Stimulated activated CD4-positive, alpha-beta T cell treated with anti-CD3 and anti-CD28 coated beads, Interleukin-1b, Interleukin-23, amount 100 ng/mL, for 1 hour (primary cell): ENCODE measurements at places on chromosomes 1 and 21.

DNA sequence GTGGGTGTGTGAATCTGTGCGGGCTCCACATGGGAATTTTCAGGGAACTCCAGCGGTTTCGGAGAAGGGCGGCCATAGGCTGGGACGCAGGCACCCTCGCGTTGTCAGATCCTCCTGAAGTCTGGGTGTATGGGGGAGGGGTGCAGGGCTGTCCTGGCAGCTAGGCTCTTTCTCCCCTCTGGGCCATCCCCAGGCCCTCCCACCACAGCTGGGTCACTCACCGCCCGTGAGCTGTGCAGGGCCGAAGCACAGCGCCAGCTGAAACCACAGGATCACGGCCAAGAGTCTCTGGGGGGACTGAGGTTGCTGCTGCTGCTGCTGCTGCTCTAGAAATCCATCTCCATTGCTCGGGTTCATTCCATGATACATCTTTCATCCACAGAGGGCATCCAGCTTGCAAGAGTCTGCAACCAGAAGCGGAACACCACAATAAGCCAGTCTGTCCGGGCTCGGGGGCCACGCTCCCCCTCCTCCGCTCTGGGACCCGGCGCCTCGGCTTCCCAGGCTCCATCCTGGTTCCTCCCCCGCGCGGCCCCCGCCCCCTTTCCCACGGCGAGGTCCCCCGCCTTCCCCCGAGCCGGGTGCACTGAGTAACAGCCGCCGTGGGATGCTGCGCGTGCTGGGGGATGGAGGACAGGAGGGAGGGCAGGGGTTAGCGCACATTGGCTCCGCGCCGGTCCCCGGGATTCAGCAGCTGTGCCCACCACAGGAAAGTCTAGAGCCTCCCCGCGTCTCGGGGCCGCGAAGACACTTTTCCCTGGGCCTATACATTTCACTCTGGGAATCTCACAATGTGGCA is 720 bp downstream of the SUSD4 start:
- no peak for DNase-seq

DNA sequence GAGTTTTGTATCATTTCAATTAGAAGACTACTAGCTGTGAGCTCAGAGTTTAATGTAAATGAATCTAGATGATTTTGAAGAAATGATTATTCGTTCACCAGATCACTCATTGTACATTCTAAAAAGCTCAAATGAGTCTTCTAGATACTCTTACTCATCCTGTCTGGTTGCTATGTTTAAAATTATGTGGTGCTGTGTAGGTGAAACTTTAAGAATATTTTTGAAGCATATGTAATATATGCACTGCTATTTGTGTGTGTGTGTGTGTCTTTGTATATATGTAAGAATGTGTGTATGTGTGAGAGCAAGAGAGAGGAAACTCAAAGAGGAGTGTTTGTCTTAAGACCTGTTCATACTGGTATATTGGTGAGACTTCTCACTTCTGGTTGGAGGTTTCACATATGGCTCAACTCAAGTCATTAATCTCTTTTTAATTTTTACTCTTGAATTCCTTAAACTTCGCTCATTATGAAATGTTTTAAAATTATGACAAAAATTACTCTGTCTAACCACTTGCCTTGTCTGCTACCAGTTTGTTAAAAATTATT is 8.6 kb upstream of the C1orf105 start:
- no peak for DNase-seq

- no peak for DNase-seq
Measured at GRCh38 chr1:234499943-234500245, 20.9 kb upstream of the TARBP1 start.

GRCh38 chr1:206521127-206521526 is 13.8 kb downstream of the RASSF5 start:
- DNase-seq: no peak

DNA sequence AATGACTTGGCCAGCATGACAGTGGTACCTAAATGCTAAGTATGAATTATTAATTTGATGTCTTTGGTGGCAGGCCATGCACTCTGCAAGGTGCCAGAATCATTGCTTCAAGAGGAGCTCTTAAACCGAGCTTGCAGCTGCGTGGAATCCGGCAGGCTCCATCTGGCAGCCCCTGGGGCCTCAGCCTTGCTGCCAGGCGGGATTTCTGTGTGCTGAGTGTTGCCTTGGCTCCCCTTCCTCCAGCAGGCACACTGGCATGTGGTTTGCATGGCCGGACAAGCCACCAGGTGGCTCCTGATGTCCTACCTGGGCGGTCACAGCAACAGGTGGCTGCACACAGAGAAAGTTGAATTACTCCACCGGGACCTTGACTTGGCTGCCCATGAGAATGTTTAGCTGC is 155.4 kb downstream of the URB2 start:
- DNase-seq: no peak

- DNase-seq: no peak
Measured at GRCh38 chr1:202155478-202156021, 4.9 kb downstream of the PTPN7 start.

DNA sequence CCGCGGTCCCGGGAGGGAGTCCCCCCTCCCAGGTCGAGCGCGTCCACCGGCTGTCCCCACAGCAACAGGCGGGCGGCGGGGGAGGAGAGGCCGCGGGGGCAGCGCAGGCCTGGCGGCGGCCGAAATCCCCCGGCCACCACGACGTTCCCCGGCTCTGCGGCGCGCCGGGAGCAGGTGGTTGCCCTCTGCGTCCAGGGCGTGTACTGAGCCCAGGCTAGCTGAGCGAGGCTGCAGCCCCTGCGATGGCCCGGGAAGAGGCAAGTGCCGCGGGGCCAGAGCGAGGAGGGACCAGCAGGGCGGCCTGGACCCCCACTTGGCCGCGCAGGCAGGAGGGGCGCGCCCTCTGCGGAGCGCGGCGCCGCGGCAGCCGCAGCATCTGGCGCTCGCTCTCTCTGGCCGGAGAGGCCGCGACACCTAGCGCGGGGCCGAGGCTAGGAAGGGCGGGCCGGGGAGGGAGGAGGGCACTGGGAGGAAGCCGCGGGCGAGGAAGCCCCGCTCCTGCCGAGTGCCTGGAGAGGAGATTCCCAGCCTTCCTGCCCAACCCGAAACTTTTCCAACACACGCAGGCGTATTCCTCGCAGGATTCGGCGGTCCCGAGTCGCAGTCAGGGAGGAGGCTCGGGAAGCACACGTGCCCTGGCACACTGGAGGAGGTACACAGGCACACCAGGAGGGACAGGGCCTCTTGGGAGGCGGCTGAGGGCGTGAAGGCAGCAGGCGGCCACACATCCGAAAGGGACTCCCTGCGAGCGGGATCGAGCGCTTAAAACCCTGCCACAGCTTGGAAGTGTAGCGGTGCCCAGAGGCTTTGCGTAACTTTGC is 4.9 kb upstream of the PROX1 start:
- no peak for DNase-seq

- no peak for DNase-seq
Measured at GRCh38 chr21:44907225-44907965, 13.3 kb downstream of the ITGB2 start.

DNA sequence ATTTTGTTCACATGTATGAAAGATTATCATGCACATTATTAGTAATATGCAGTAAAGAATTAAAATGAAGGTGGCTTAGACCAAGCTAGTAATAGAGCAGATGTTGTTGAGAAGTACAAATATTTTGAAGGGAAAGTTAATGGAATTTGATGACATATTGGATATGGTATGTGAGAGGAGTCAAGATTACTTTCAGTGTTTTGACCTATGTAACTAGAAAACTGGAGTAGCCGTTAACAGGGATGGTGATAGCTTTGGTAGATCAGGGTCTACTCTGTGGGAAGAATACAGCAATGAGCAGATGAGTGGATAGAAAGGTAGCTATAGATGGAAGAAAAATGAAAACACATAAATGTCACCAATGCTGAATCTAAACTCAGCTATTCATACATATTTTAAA is 163.2 kb upstream of the LRRC7 start:
- no peak for DNase-seq

- no peak for DNase-seq
Measured at GRCh38 chr1:57858740-57859139, 434.9 kb upstream of the DAB1 start.

DNA sequence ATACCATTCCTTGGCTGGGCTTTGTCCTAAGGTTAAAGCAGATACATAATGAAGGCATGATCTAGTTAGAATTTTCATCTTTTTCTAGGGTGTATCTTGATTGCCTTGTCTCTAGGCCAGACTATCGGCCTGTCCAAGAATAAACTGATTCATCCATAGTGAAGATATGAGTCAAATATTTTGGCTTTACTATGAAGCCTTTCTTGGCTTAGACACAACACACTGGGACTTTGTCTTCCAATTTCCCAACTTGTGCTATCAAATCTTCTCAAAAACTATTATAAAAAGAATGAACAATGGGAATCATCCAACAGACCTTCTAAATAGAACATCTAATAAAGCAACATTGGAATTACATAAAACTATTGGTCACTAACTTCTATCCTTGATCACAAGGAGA is 64.8 kb downstream of the WARS2 start:
- no peak for DNase-seq

GRCh38 chr21:45507523-45507875 is 34.7 kb downstream of the SLC19A1 start:
- DNase-seq: no peak

DNA sequence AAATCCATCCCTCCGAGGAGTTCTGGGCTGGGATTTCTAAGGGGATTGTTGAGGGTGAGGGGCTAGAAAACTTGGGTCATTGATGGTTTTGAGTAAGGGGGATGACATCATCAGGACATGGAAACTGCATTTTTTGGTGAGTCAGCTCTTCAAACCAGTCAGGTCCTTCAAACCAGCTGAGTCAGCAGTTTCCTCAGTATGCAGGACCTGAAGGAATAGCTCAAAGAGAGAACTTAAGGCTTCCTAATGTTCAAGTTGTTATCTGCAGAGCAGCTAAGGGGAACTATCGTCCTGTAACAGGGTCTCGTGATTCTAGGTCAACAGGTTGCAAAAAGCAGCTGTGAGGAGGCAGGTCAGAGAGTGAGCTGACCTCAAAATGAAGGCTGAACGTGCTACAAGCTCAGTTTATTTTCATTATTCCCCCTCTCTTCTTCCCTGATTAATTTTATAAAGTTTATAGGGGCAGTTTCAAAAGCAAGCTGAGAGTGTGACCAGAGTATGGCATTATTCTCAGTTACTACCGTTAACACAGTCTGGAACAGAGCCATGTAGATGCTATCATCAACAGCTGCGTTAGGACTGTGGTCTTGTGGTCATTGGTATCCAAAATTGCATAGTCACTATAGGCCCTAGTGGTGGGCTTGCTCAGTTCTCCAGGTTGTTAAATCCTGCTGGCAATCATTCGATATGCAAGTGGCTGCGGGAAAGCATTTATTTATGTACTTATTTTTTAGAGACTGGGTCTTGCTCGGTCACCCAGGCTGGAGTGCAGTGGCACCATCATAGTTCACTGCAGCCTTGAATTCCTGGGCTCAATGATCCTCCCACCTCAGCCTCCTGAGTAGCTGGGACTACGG is 10.7 kb upstream of the SDC3 start:
- no peak for DNase-seq

GRCh38 chr1:110627764-110628163 is 21.6 kb upstream of the KCNA2 start:
- DNase-seq: no peak

DNA sequence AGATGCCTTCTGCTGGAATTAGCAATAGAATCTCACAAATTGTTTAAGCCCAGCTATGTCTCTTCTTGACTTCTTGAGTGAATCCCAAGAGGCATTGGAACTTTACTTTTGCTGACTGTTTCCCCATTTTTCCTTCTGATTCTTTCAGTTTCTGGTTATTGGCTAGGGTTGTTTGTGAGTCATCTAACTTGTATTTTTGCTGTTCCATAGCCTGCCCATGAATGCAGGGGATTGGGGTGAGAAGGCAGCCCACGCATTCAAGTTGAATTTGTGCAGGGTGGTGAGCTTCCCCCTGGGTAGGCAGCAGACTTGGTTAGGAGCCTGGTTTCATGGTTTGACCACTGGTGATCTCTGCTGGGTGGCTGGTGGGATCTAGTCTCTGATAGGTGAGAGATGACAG is 10.4 kb upstream of the KLF17 start:
- DNase-seq: no peak
